ENCODE measurements at places on chromosomes 1 and 21.

GRCh38 chr1:229406798-229407197 lies 27.1 kb downstream of the ACTA1 start:
- DNase-seq, result no peak

DNA sequence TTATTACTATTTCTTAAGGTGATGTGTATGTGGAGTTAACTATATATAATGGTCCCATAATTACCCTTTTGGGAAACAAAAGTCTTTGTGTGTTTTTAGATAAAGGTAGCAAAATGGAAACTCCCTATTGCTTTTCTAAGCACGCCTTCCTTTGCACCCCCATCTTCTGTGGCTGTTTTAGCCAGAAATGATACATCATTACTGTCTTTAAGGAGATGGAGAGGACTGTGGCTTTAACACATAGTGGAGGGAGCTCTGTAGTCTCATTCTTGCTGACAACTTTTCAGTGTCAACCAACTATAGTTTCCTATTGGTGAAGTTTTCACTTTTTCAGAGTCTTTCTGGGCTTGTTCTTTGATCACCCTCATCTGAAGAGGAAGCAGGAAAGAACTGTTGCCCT lies 1.0 kb downstream of the APOBEC4 start:
- DNase-seq, result no peak

DNA sequence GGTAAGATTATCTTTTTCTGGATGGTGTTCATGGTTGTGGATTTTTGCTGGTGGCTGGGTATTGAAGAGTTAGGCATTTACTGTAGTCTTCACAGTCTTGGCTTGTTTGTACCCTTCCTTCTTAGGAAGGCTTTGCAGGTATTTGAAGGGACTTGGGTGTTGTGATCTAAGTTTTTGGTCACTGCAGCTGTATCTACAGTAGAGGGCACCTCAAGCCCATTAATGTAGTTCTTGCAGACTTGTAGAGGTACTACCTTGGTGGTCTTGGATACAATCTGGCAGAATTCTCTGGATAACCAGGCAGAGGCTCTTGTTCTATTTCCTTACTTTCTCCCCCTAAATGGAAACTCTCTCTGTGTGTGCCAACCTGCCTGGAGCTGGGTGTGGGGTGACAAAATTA lies 155.8 kb upstream of the BRINP3 start:
- DNase-seq, result no peak

DNA sequence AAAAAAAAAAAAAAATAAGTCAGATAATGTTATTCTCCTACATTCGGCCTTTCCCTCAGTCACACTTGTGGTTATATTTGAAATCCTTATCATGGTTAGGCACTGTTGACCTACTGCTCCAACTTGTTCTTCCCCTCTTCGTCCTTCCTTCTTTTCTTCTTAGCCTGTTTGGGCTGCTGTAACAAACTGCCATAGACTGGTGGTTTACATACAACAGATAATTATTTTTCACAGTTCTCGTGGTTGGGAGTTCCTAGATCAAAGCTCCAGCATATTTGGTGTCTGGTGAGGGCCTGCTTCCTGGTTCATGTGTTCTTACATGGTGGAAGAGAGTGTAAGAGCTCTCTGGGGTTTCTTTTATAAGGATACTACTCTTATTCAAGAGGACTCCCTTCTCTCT lies 73.4 kb downstream of the RABGAP1L start:
- DNase-seq, result no peak

DNA sequence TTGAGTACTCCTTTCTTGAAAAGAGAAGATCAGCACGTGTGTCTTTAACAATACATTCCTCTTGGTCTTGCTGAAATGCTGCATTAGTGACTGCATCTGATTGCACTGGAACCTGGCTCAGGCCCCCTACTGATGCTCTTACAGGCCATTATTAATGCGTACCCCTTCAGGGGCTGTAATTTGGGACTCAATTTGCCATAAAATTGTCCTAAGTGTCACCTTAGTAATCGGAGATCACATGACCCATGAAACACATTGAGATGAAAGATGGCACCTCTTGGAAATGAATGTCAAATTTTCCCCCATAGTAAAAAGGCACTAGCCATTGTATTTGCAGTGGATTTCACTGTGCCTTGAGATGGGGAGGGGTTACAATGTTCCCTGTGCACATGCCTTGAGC lies 563.3 kb downstream of the KIF26B start:
- DNase-seq, result no peak

DNA sequence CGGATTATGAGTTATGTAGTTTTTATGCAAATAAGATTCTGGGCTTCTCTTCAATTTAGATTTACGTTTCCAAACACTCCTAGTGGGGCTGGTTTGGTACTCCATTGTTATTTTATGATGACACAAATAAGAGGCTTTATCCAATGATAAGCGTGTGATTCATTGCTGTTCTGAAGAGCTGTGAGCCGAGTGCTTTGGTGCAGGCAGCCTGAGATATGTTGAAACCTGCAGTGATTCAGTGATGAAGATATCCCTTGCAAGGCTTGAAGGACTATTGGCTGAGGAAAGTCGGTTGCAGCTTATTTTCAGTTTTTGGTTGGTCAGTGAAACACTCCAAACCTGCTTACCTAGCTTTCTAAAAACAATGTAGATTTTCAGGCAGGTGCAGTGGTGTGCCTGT lies 112.2 kb downstream of the RYR2 start:
- no peak for DNase-seq

- DNase-seq, result no peak
Observed at GRCh38 chr21:25402134-25402961, 204.9 kb downstream of the MRPL39 start.

DNA sequence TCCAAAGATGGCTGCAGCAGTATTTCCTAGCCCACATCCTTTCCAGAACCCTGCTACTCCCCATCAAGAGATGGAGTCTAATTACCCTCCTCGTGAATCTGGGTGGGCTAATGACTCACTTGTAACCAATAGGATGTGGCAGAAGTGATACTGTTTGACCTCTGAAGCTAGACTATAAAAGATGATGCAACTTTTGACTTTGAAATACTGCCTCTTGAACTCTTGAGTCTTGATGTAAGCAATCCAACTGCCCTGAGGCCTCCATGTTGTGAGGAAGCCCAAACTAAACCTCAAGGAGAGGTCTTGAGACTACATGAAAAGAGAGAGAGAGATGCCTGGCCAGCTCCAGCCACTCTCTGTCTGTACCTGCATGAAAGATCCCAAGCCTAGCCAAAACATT lies 29.5 kb downstream of the LMO4 start:
- no peak for DNase-seq

DNA sequence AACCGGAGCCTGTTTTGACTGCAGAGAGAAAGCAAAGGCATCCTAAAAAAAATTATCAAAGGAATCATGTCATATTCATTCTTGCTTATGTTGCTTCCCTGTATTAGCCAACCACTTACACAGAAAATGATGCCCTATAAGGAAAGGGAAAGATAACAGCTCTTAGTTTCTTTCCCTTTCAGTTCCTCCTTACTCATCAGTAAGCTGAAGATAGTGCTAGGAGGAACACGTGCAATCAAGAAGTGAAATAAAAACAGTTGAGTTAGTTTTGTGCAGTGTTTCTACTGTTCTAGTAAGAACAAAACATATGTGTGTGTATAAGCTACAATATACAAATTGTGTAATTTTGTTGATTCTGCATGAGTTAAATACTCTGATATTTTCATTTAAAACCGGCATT lies 45.3 kb upstream of the MTF2 start:
- DNase-seq, result no peak

DNA sequence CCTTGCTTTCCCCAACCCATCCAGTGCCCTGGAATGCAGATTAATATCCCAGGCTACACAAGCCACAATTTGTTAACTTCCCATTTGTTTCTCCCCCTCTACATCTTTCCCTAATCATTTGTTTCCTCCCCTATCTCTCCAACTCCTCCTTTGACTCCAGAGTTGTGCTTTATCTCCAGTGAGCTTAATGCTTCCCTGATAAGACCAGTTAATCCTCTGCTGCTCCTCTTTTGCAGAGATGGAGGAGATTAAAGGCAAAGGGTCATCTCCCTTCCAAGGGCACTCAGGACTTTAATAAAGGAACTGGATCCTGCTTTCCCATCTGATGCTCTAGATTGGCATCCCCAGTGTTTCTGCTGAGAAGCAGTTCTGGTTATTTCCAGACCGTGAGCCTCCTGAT lies 7.1 kb downstream of the FAM78B start:
- DNase-seq, result no peak

- DNase-seq, result no peak
Observed at GRCh38 chr1:101102426-101103156, 77.0 kb upstream of the DPH5 start.

DNA sequence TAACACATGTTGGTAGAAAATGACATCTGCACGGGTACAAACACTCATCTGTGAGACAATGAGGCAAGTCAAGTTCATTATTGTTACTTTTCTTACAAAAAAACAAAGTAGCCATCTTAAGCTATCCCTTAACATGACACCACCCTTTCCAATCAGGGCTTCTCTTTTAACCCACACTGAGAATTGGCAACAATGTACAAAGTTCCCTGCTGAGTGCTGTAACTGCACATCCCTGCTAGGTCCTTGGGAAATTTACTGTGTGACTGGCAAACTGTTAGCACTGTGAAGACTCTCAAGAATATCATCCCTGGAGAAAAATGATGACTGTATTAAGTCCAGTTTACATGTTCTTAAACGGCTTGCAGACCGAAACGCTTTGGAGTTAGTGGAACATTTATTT lies 185.8 kb upstream of the PLD5 start:
- no peak for DNase-seq

- DNase-seq, result no peak
Observed at GRCh38 chr21:40931197-40931596, 84.2 kb upstream of the DSCAM start.

- no peak for DNase-seq
Observed at GRCh38 chr1:76274302-76274701, 199.8 kb downstream of the ST6GALNAC3 start.

- DNase-seq, result no peak
Observed at GRCh38 chr1:167927046-167927754, 9.3 kb upstream of the DCAF6 start.

DNA sequence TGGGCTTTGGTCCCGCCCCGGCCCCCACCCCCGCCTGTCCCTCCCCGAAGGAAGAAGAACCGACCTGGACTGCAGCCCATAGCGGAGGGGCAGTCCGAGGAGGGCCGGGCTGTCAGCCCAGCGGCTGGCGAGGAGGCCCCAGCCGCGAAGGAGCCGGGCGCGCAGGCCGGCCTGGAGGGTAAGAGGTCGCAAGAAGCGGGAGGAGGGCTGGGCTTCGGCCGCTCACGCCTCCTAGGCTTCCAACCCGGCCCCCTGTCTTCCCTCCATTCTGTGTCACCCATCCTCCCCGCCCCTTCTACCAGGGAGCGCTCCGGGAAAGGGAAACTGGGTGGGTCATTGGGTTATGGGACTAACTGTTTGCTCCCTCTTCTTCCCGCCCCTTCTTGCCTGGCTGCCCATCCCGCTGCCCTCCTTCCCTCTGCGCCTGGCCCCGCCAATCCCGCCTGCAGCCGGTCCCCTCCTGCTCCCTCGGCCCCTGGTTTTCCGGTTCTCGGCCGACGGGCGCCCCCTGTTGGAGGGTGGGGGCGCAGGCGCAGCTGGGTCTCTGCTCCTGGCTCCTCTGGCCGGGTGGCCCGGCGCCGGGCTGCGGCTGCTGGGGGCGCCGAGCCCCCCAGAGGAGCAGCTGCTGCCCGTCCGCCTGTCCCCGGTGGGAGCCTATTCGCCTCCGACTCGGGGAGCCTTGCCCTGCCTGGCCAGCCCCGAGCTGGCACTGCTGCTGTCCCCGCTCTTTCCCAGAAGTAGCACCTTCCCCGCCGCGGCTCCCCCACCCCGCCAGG lies 2.4 kb downstream of the RUSC1 start:
- peak; percentile 73 for DNase-seq

GRCh38 chr21:43719748-43720538 lies 1.0 kb downstream of the PDXK start:
- DNase-seq, result no peak

GRCh38 chr1:45412899-45413298 lies 72.7 kb upstream of the MUTYH start:
- DNase-seq, result no peak

DNA sequence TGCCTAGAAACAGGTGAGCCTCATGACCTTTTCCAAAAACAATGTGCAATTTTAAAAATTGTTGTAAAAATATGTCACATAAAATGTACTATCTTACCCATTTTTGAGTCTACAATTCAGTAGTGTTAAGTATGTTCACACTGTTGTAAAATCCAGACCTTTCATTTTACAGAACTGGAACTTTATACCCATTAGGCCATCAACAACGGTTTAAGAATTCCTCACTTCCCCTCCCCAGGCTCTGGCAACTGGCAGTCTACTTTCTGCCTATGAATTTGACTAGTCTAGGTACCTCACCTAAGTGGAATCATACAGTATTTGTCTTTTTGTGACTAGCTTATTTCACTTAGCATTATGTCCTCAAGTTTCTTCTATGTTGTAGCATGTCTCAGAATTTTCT lies 8.6 kb downstream of the CTSE start:
- no peak for DNase-seq

DNA sequence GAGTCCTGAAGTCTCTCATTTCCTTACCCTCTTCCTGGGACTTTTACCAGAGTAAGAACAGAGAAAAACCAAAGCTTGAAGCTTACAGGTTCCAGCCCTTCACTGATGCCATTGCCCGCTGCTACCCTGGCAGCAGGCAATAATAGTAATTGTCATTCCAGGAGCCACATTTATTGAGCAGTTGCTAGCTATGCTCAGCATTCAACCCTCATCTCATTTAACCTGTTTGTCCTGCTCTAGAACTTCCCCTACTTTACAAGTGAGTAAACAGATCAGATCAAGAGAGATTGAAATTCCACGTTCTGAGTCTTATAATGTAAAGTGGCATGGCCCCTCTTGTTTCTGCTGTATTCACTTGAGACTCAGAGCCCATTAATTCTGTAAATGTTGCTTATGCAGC lies 80.4 kb downstream of the ATP1A1 start:
- no peak for DNase-seq

DNA sequence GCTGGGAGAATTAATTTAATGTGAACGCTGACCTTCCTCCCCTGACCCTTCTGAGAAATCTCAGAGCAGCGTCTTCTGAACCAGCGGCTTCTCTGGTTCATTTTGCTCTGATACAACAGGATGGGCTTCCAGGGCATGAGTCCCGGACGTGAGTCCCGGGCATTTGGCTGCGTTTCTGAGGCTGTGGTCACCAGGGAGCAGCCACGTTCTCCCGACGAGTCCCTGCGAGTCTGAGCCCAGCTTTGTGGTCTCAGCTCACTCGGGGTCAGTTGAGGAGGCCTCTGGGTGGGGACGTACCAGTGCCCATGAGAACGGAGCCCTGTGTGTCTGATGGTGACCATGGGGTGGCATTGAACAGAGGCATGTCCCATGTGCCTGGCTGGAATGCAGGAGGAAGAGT lies 17.7 kb upstream of the OBSCN start:
- no peak for DNase-seq
